ENCODE measurements at places on chromosomes 7 and 10. TPM values are rescaled to one million over a fixed set of nuclear protein-coding genes. Genes with fewer than 3 reads are reported as not detected.

The CALML3 gene
- total RNA-seq, result not detected

The ZPBP gene
- total RNA-seq, result not detected

The MSMB gene
- not detected for total RNA-seq

The BTBD16 gene
- not detected for total RNA-seq

The ZNF503 gene
- total RNA-seq, result 0.42 TPM

The STRA8 gene
- total RNA-seq, result not detected

The LBX1 gene
- not detected for total RNA-seq

The C10orf71 gene
- not detected for total RNA-seq

- peaks cover 15% of the 10 kb centered on the region for H3K4me1 ChIP-seq
- peak overlapping the region; percentile 80 for H3K4me3 ChIP-seq
- peaks cover 6% of the 10 kb centered on the region for H3K36me3 ChIP-seq
- peak overlapping the region; percentile 64 for H3K27ac ChIP-seq
- DNase-seq, result no peak
- H3K27me3 ChIP-seq, result no peaks in the 10 kb centered on the region
Observed at GRCh38 chr7:7772397-7772821, 54.0 kb upstream of the RPA3 start.

- H3K4me3 ChIP-seq, result no peak overlapping the region
- H3K4me1 ChIP-seq, result peaks cover 20% of the 10 kb centered on the region
- no peak for DNase-seq
- no peak overlapping the region for H3K27ac ChIP-seq
- peaks cover 21% of the 10 kb centered on the region for H3K36me3 ChIP-seq
Observed at GRCh38 chr10:45552476-45552875, 120.1 kb downstream of the ZFAND4 start.

DNA sequence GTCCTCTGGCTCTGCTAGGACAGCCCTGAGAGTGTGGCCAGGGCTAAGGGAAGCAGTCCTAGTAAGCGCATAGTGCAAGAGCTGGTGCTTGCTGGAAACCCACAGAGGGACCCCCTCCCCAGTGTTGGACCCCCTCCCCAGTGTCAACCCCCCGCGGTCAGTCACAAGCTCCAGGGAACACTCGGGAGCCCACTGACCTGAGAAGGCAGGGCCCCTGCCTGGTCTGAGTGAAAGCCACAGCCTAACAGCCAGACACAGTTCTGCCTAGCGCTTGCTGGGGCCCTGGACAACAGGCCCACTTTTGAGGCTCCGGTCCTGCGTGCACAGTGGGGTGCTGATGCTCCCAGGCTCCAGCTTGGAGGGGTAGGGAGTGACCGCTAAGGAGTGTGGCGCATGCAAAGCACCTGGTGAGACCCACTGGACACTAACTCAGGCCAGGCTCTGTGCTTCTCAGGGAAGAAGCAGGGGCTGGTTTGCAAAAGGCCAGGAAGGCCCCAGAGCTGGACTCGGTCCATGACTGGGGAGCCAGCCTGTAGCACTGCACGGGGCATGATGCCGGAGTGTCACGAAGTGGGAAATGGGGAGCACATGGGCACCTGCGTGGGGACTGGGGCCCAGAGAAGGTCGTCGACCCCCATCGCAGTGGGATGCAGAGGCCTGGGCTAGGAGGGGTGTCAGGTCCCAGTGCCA is 175.8 kb upstream of the PPP2R2D start:
- no peak for DNase-seq
- H3K27ac ChIP-seq, result no peak overlapping the region
- no peak overlapping the region for H3K4me3 ChIP-seq
- no peaks in the 10 kb centered on the region for H3K27me3 ChIP-seq
- H3K36me3 ChIP-seq, result no peaks in the 10 kb centered on the region

GRCh38 chr10:94018107-94018506 is 24.4 kb downstream of the PLCE1 start:
- H3K27ac ChIP-seq, result no peak overlapping the region
- no peaks in the 10 kb centered on the region for H3K36me3 ChIP-seq
- peaks cover 5% of the 10 kb centered on the region for H3K27me3 ChIP-seq
- no peak for DNase-seq
- no peaks in the 10 kb centered on the region for H3K4me1 ChIP-seq
- H3K4me3 ChIP-seq, result no peak overlapping the region

GRCh38 chr7:140456551-140457051 is 22.7 kb downstream of the MKRN1 start:
- H3K4me3 ChIP-seq, result no peak overlapping the region
- H3K4me1 ChIP-seq, result peaks cover 24% of the 10 kb centered on the region
- H3K36me3 ChIP-seq, result peaks cover 51% of the 10 kb centered on the region
- H3K27me3 ChIP-seq, result no peaks in the 10 kb centered on the region

DNA sequence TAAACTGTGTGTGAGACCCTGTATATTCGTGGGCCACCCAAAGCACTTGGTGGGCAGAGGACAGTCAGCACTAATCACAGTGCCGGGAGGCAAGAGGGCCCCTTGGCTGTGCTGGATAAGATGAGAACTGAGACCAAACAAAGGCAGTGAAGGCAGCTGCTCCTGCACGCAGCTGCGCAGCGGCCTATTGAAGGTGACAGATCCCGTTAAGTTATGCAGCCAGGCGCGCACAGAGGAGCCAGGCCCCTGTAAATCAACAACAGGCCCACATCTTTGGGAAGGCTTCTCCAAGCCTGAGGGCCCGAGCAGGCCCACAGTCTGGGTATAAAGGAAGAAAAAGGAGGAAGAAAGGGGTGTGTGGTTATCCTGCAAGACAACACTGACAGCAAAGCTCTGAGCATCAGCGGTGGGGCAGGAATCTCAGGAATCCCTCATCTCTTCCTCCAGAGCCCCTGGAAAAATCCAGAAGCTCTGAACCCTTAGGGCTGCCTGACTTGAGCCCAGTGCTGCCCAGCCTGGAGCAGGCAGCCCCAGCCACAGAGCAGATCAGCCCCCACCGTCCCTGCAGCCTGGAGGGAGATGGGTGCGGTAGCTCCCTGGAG is 154.2 kb downstream of the ARHGAP12 start:
- DNase-seq, result no peak
- no peaks in the 10 kb centered on the region for H3K27me3 ChIP-seq
- no peaks in the 10 kb centered on the region for H3K36me3 ChIP-seq

- H3K27ac ChIP-seq, result no peak overlapping the region
- no peak overlapping the region for H3K4me3 ChIP-seq
- no peak for DNase-seq
- no peaks in the 10 kb centered on the region for H3K4me1 ChIP-seq
Observed at GRCh38 chr7:132080967-132081668, 495.2 kb downstream of the PLXNA4 start.

DNA sequence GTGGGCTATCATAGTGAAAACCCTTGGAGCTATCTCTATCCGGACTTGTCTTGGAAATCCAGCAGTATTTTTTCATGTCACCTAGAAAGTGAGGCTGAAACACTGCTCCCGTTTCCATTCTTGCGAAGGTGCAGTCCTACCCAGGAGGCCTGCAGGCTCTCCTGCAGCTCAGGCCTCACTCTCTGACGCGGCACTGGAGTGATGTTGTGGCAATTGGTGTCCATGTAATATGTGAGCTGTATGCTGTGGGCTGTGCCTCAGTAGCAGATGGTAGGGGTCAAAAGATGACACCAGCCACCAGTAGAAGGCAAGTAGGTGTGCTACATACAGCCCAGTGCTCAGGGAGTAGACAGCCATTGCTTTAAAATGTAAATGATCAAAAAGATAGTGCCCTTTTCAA is 28.1 kb upstream of the ZNF680 start:
- no peaks in the 10 kb centered on the region for H3K36me3 ChIP-seq
- H3K4me3 ChIP-seq, result no peak overlapping the region
- DNase-seq, result no peak
- no peaks in the 10 kb centered on the region for H3K4me1 ChIP-seq
- no peak overlapping the region for H3K27ac ChIP-seq

DNA sequence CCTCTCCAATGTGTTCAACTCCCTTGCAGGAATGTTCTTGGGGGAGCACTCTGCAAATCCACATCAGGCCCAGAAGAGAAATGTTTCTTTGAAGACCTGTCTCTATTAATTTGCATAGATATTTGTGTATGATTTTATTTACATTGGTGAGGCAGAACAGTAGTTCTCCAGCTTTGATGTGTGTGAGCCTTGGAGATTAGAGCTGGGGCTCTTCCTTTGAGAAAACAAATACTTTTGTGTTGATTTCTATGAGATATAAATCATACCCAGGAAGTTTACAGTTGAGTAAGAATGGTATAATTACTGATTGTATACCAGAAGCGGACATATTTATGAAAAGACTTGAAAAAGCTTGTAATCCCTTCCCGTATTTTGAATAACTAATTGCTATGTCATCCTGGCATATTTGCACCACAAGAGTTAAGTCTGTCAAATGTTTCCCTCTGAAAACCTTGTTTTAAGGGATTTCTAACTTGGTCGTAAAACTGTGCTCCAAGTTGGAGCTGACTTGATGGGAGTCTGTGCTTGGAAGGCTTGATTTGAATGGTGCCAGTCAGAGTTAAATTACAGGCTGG is 468.5 kb downstream of the LRMDA start:
- H3K4me3 ChIP-seq, result no peak overlapping the region
- H3K27me3 ChIP-seq, result peaks cover 5% of the 10 kb centered on the region
- H3K27ac ChIP-seq, result no peak overlapping the region
- H3K4me1 ChIP-seq, result no peaks in the 10 kb centered on the region
